HepG2 (cell line): ENCODE measurements at places on chromosomes 1 and 21. TPM values are rescaled to one million over a fixed set of nuclear protein-coding genes. Genes with fewer than 3 reads are reported as not detected.

MIS18A gene
- total RNA-seq: 41.4 and 58.3 TPM in 2 replicates

C1orf185 gene
- not detected in 2 replicates for total RNA-seq

PADI1 gene
- total RNA-seq: not detected in 2 replicates

LCE6A gene
- not detected in 2 replicates for total RNA-seq

KCNA2 gene
- not detected in 2 replicates for total RNA-seq

FCRLB gene
- 0.11 TPM in 1 of 2 replicates, not detected in the other for total RNA-seq

ZNF648 gene
- 0.13 and 0.14 TPM in 2 replicates for total RNA-seq

NUP210L gene
- total RNA-seq: not detected in 2 replicates

CIART gene
- total RNA-seq: not detected in 2 replicates

C1orf116 gene
- total RNA-seq: 0.95 and 1.1 TPM in 2 replicates

ANGPTL1 gene
- 2.2 and 2.9 TPM in 2 replicates for total RNA-seq

RIMKLA gene
- 2.5 and 4.1 TPM in 2 replicates for total RNA-seq

DNA sequence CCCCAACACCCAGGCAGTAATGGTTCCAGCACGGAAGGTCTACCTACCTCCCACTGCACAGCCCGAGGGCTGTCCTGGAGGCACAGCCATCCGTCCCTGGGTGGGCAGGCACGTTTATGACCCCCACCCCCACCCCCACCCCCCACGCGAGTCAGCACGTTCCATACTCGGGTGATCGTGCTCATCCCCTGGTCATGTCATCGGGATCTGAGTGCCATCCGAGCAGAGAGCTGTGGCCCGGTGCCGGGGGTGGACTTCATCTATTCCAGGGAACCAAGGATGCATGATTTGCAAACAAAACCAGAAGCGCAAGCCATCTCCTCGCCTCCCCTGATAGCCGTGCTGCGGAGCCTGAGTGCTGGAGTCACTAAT, 1.1 kb downstream of the TSPEAR start:
- peaks cover 11% of the 10 kb centered on the region; the same call in 1 of the 2 replicates for H3K4me1 ChIP-seq
- DNase-seq: no peak
- H3K4me3 ChIP-seq: no peak overlapping the region
- no peaks in the 10 kb centered on the region for H3K36me3 ChIP-seq
- H3K27me3 ChIP-seq: peaks cover 16% of the 10 kb centered on the region
- H3K27ac ChIP-seq: no peak overlapping the region

DNA sequence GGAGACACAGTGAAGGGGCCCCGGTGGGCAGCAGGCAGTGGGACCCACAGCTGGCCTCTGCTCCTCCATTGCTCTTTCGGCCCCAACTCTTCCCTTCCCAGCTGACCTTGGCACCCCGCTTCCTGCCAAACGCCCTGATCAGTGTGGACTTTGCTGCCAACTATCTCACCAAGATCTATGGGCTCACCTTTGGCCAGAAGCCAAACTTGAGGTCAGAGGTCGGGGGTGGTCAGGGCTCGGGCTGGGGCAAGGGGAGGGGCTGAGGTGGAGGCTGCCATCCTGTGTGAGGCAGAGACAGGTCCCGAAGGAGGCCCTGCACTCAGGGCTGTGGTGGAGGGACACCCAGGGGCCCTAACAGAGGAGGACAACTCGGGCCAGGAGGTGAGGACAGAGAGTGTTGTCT, 13.7 kb downstream of the PODN start:
- H3K4me3 ChIP-seq: no peak overlapping the region
- DNase-seq: peak; percentile 7
- peaks cover 48% of the 10 kb centered on the region for H3K27me3 ChIP-seq
- H3K36me3 ChIP-seq: no peaks in the 10 kb centered on the region

DNA sequence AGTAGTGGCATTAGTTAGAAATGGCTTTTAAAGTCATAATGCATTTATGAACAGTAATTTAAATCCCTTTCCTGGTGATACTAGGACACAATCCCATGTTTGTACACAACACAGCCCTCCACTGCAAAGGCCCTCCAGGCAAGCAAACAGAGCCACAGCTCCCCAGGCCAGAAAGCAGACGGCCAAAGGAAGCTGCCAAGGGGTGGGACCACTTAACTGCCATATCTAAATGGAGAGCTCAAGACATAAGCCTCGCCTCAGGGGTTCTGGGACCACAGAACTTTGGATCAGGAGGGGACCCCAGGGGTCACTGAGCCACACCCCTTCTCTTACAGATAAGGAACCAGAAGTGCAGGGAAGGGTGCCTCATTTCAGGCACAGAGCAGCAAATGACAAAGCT, 189.7 kb downstream of the KCNH1 start:
- H3K27me3 ChIP-seq: no peaks in the 10 kb centered on the region
- H3K4me1 ChIP-seq: no peaks in the 10 kb centered on the region

DNA sequence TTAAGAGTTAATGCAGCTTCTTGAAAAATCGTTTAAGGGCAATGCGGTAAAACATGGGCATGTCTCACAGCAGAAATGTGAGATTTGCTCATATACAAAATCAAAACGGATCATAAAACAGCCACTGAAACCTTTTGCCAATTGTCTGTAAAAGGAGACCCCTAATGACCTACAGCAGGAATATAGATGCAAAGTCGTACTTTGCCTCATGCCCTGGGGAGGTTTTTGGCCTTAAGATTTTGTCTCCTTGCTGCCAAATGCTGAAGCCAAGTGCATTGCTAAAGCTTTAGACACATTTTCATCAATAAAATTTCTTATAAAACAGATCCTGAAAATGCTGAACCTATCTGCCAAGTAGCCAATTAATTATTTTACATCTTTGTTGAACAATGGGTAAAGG, 226.9 kb downstream of the TGFB2 start:
- H3K27ac ChIP-seq: no peak overlapping the region
- H3K27me3 ChIP-seq: no peaks in the 10 kb centered on the region
- no peaks in the 10 kb centered on the region for H3K4me1 ChIP-seq
- no peaks in the 10 kb centered on the region for H3K36me3 ChIP-seq
- H3K4me3 ChIP-seq: no peak overlapping the region
- no peak for DNase-seq

GRCh38 chr1:168700575-168701268, 28.3 kb downstream of the DPT start:
- H3K27ac ChIP-seq: no peak overlapping the region
- no peaks in the 10 kb centered on the region for H3K36me3 ChIP-seq
- H3K27me3 ChIP-seq: no peaks in the 10 kb centered on the region

GRCh38 chr1:237191403-237191802, 149.4 kb downstream of the RYR2 start:
- no peaks in the 10 kb centered on the region for H3K4me1 ChIP-seq
- H3K36me3 ChIP-seq: no peaks in the 10 kb centered on the region
- H3K27ac ChIP-seq: no peak overlapping the region
- no peak overlapping the region for H3K4me3 ChIP-seq

DNA sequence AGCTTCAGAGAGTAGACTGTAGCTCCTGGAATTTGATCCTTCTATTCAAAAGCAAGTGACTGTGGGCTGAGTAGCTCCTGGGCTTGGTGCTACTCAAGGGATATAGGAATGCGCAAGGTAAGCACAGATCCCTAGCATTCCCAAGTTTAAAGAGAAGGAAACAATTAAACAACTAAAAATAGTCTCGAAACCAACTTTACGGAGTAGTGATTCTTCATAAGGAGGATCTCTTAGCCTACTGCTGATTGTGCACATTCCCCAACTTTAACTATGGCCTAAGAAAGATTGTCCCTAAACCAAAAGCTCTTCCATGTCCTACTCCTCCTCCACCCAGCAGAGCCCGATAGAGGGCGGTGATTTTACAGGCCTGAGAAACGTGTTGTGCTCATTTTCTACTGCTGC, 226.5 kb upstream of the CAMK1G start:
- no peaks in the 10 kb centered on the region for H3K27me3 ChIP-seq
- no peak overlapping the region for H3K27ac ChIP-seq
- H3K4me3 ChIP-seq: no peak overlapping the region
- no peak for DNase-seq

DNA sequence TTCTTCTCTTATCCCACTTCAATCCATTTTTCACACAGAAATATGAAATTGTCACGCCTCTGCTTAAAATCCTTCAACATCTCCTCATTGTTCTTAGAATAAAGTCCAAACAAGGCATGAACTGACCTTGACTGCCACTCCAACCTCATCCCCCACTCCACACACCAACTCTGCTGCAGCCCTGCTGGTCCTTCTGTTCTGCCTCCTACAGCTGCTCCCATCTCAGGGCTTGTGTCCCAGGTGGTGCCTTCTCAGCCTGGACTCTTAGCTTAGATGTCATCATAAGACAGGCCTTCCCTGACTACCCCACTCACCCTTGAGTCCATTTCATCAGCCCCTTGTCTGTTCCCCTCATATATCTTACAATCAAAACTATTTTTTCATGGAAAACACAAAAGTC, 10.4 kb downstream of the TARBP1 start:
- H3K4me3 ChIP-seq: no peak overlapping the region
- no peaks in the 10 kb centered on the region for H3K27me3 ChIP-seq

GRCh38 chr1:1779691-1780597, 1.7 kb upstream of the NADK start:
- peak overlapping the region; percentile 90 for H3K27ac ChIP-seq
- H3K4me1 ChIP-seq: peaks cover 67% of the 10 kb centered on the region
- no peaks in the 10 kb centered on the region; the same call in 1 of the 2 replicates for H3K36me3 ChIP-seq
- H3K27me3 ChIP-seq: no peaks in the 10 kb centered on the region
- H3K4me3 ChIP-seq: peak overlapping the region; percentile 92

DNA sequence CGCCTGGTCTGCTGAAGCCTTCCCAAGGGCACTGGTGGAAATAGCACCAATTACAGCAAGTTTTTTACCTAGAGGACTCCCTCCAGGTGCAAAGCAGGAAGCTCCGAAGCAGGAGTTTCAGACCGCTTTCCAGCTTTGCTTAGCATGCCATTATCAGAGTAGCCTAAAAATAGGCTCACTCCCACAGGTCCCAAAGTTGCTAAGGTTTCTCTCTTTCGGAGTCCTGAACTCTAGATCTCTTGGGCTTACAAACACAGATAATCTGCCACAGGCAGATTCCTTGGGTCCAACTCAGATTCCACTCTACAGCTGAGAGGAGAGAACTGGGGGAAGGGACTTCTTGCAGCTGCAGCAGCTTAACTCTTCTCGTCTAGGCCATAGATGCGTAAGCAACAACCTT, 22.5 kb downstream of the ZMYND12 start:
- H3K27ac ChIP-seq: no peak overlapping the region
- H3K4me1 ChIP-seq: peaks cover 42% of the 10 kb centered on the region
- no peaks in the 10 kb centered on the region for H3K27me3 ChIP-seq
- H3K4me3 ChIP-seq: no peak overlapping the region
- DNase-seq: no peak

DNA sequence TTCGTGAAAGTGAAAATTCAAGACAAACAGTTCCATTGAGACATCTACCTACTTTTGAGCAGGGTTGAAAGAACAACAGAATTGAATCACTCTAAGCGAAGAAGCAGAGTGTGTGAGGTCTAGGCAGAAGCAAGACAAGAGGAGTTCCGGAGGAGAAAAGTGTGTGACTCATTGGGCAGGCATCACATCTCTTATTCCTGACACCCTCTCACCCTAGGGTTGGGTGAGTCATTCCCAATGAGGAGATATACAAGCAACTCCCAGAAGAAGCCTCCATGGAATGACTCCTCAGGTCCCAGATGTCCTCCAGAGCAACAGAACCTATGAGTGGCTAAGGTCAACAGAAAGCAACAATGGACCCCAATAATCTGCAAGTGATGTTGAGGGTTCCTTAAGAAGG, 138.1 kb downstream of the TPR start:
- no peaks in the 10 kb centered on the region for H3K4me1 ChIP-seq
- no peak for DNase-seq
- H3K27ac ChIP-seq: no peak overlapping the region

DNA sequence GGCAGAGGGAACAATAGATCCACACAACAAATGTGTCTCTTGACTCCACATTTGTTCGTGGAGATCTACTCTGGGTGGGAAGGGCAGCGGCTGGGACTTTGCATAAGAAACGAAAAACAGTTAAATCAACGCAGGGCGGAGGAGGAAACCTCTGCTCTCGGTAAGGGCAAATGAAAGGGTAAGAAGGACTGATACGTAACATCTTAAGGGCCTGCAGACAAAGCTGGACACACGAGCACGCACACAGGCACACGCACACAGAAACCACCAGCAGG, 57.3 kb downstream of the MRPL37 start:
- no peak for DNase-seq
- no peaks in the 10 kb centered on the region; the same call in 1 of the 2 replicates for H3K27me3 ChIP-seq
- no peak overlapping the region for H3K4me3 ChIP-seq
- H3K27ac ChIP-seq: peak overlapping the region; percentile 10

DNA sequence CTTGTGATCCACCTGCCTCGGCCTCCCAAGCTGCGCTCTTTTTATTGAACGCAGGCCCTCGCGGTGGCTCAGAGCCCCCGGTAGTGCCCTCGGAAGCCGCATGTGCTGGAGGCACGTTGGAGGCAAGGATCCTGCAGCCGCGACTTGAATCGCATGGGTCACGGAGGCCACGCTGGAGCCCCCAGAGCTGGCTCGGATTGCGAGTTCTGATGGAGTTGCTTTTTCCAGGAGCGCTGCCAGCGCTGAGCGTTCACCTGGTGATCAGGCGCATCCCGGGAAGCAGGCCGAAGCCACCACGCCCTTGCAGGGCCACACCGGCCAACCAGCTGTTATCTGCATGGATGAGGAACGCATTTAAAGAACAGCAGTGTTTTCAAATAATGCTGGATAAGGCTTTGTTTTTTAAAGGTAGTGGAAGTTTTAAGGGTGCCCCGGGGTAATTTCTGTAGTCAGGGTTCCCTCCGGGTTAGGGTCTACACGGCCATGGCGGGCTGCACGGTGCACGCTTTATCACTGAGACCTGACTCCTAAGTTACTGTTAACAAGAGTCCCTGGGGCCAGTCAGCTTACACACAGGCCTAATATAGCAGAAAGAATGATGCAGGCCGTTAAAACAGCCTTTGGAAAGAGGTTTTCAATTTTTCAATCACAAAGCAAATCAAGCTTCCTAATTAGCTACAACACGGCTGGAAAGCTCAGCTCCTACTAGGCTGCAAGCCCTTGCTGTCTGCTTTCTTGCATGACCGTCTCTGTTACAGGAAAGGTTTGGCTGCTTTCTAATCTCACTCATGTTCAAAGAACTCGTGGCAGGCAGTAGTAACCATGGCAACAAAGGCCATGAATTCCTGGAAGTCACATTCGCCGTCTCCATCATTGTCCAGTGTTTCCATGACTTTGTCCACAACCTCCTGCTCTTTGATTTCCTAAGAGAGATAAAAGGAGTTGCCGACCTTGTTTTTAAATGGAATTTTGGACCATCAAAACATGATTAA, 6.0 kb downstream of the S100B start:
- H3K4me1 ChIP-seq: peaks cover 55% of the 10 kb centered on the region
- peak overlapping the region; percentile 9 for H3K4me3 ChIP-seq
- H3K36me3 ChIP-seq: no peaks in the 10 kb centered on the region

DNA sequence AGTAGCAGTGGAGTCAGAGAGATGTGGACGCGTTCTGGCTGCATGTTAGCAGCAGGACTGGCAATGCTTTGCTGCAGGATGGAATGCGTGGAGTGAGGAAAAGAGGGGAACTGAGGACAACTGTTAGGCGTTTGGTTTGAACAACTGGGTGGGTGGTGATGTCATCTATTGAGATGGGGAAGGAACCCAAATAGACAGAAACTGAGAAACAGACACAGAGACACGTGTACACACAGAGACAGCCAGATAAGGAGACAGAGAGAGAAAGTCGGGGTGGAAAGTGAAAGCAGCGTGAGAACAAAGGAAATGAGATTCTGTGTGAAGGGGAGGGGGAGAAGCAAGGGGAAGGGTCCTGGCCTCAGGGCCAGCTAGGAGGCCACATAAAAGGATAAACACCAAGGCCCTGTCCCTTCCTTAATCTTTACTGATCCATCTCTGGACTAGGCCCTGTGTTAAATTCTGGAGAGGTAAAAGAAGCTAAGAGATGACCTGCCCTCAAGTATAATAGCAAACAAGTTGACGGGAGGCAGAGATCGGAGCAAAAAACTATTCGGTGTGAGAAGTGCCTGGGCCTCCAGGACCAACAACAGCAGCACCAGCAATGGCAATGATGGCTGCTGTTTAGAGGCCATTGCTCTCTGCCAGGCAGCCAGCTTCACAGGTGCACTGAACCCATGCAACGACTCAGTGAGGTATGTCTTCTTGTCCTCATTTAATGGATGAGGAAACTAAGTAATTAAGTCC, 31.6 kb downstream of the VWA5B1 start:
- no peaks in the 10 kb centered on the region for H3K4me1 ChIP-seq
- H3K27ac ChIP-seq: no peak overlapping the region
- H3K4me3 ChIP-seq: no peak overlapping the region
- H3K36me3 ChIP-seq: no peaks in the 10 kb centered on the region
- peaks cover 11% of the 10 kb centered on the region for H3K27me3 ChIP-seq
